Epithelial cell of alveolus of lung (primary cell): ENCODE measurements at places on chromosomes 7 and 10. TPM values are rescaled to one million over a fixed set of nuclear protein-coding genes. Genes with fewer than 3 reads are reported as not detected.

IFIT3 gene
- total RNA-seq, result 9.0 and 18.0 TPM in 2 replicates

LBX1 gene
- total RNA-seq, result not detected in 2 replicates

ANKRD16 gene
- 4.2 and 4.5 TPM in 2 replicates for total RNA-seq

NXPH1 gene
- not detected in 2 replicates for total RNA-seq

GDF10 gene
- 0.91 and 8.2 TPM in 2 replicates for total RNA-seq

C7orf57 gene
- under 0.01 TPM in 1 of 2 replicates, not detected in the other for total RNA-seq

HUS1 gene
- 16.0 and 19.2 TPM in 2 replicates for total RNA-seq

TUBAL3 gene
- under 0.01 TPM in 1 of 2 replicates, not detected in the other for total RNA-seq

FGFBP3 gene
- 0.52 and 2.2 TPM in 2 replicates for total RNA-seq

ACTL6B gene
- total RNA-seq, result not detected in 2 replicates

SLC25A13 gene
- total RNA-seq, result 7.5 and 16.0 TPM in 2 replicates

SPOCK2 gene
- 0.26 and 3.0 TPM in 2 replicates for total RNA-seq

CTBP2 gene
- total RNA-seq, result 54.9 and 74.1 TPM in 2 replicates

PIK3AP1 gene
- 0.78 TPM in 1 of 2 replicates, not detected in the other for total RNA-seq

ADCYAP1R1 gene
- not detected in 2 replicates for total RNA-seq

ABCB1 gene
- total RNA-seq, result 1.3 TPM in 1 of 2 replicates, not detected in the other

TEX47 gene
- total RNA-seq, result not detected in 2 replicates

GATA3 gene
- total RNA-seq, result 0.08 and 0.26 TPM in 2 replicates

PPP2R2D gene
- 19.2 and 24.2 TPM in 2 replicates for total RNA-seq

KLLN gene
- 0.78 and 0.88 TPM in 2 replicates for total RNA-seq
